ENCODE measurements at places on chromosomes 13 and 19.

DNA sequence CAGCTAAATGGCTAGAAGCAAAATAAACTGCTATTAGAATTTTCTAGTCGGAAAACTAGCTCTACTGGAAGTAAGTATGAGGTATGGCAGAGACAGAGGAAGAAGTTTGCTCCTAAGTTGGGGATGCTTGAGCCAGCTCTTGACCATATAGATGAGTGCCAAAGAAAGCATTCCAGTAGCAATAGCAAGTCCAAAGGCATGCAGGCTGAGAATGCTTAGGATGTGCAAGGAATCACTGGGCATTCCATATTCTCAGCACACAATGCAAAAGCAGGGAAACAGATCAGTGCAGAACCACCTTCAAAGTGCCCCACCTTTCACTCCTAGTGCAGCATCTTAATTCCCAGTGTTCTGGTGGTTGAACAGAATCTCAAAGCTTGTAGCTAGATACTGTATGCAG is 32.9 kb downstream of the SERTM1 start:
- DNase-seq: no peak

DNA sequence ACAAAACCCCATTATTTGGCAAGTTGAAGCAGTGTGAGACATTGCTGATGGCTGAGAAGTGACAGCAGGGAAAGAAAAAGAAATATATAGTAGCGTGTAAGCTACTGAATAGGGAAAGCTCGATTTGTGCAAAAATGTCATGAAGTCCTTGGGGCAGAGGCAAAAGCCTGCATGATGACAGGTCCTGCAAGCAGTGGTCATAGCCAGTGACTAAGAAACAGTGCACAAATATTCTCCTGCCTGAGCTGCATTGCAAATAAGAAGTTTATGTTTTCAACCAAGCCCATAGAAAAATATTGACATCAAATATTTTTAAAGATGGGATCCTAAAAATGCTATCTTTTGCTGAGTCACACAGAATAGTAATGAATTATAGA is 270.0 kb downstream of the SLITRK6 start:
- no peak for DNase-seq

GRCh38 chr19:4991996-4992698 is 23.2 kb downstream of the KDM4B start:
- no peak for DNase-seq

DNA sequence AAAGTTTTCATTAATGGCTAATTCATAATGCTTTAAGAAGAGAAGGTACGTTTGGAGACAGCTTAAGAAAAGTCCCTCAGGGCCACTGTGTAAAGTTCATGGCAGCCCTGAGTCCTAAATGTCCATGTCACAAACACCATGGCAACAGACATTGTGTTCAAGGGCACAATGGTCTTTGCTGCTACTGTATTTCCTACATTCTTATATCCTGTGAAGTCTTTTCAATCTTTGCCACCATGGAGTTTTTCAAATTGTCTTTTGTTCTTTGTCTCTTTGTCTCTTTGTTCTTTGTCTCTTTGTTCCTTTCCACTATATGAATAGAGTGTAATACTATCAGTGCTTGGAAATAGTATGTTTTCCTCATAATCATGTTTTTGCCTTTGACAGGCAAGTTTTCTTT is 178.8 kb downstream of the VWA8 start:
- DNase-seq: no peak

- DNase-seq: peak; percentile 95
Measured at GRCh38 chr13:27171827-27172494, 350 bp upstream of the USP12 start.

DNA sequence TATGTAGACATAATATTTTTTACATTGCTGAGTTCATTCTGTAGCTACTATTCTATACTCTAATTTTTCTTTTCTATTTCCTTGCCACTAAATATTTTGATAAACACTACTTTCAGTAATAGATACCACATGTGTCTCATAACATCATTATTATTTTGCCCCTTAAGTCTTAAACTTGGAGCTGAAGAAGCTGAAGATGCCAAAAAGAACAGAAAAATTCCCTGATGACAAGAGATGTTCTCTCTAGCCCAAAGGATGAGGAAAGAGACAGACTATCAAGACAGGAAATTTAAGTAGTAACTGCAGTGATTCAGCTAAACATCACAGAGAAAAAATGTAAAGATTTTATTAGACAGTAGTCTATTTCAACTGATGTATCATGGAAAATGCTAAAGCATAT is 322.0 kb upstream of the KLHL1 start:
- DNase-seq: no peak

DNA sequence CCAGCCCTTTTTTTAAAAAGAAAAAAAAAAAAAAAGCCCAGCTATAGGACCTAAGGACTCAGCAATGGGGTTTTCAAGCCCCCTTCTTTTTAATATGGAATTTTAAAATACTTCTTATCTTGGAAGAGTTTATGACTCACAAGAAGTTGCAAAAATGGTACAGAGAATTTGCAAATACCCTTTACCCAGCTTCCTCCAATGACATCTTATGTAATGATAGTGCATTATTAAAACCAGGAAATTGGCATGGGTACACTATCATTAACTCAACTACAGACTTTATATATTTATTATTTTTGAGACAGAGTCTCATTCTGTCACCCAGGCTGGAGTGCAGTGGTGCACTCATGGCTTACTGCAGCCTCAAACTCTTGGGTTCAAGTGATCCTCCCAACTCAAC is 16.1 kb downstream of the TMEM38A start:
- no peak for DNase-seq

DNA sequence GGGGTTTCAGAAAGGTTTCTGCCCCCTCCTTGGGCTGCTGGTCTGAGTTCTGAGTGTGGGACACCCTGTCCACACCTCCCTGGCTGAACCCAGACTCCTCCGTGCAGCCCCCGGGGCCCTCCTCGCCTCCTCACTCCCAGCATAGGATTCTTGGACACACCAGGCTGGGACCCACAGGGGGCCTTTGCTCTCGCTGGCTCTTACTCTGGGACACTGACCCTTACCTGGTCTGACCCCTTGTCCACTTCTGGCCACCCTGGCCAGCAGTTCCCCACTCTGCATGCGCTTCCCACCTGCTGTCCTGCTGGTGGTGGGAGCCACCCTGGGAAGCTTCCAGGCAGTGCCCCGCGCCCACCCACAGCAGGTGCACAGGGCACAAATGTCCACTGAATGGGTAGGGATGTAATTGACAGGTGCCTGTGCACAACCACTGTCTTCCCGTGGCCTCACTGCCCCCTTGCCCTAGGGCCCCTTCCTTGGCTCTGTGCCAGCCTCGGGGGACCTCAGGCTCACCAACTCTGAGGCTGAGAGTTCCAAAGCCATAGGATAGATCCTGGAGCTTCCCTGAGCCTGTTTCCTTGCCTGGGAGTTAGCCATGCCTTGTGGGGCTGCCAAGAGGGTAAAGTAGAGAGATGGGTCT is 7.0 kb upstream of the SLC25A42 start:
- DNase-seq: no peak

DNA sequence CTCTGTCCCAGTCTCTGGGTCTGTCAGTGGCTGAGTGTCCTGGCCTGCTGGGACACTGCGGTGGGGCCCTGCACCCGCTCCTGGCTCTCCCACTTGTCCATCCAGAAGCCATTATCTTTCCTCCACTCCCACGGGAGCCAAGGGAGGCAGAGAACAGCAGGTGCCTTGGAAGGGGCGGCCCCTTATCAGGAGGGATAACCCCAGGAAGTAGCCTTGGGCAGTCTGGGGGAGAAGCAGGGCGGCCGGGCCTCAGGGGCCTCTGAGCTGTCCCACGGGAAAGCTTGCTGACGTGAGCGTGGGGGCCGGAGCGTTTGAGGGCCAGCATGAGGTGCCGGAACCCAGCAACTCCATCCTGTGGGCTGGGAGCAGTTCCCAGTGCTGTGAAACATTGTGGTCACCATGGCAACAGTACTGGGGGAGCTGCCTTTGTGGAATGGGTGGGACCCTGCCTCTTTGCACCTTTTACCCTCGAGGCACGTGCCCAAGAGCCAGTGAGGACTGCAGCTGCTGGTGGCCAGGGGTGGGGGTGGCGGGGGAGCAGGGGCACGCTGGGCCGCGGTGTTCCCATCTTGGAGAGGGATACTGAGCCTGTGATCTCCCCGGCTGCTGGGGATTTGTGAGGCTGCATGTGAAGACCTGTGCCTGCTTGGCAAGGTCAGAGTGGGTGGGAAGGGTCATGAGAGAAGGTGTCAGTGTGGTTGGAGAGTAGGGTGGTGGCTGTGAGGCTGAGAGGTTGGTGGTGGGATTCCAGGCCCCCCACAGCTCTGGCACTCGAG is 20.9 kb downstream of the KLHL26 start:
- DNase-seq: peak; percentile 65

DNA sequence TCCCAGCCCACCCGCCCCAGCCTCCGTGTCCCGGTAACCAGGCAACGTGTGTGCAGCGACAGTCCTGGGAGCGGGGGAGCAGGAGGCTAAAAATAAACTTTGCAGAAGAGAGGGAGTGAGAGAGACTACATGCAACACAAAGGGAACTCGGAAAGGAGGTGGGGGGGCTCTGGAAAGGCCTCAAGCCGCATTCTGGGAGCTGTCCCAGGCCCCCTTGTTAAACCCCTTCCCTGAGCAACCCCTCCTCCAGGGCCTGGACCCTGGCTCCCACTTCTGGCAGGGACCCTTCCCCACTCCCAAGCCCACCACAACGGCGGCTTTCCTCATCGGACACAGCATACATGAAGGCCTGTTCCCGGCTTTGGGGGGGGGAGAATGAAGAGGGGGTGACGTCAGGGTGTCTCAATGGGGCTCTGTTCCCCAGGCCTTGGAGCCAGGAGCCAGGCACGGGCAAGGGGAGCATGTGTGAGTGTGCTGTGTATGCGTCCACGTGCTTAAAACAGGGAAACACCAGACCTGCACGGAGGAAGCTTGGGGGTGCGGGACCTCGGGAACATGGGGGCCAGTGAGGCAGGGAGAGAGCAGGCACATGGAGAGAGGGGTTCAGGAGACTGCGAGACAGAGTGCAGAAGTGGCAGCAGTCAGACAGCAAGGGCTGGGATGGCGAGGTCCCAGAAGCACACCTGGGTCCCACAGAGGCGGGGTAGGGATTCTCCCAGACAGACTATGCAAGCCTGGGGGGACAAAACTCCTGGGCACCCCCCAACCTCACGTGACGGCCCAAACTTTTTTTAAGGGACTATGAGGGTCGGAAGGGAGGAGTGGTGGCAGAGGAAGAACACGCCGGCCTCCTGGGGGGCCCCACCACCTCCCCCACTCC is 2.3 kb downstream of the ERF start:
- DNase-seq: no peak

DNA sequence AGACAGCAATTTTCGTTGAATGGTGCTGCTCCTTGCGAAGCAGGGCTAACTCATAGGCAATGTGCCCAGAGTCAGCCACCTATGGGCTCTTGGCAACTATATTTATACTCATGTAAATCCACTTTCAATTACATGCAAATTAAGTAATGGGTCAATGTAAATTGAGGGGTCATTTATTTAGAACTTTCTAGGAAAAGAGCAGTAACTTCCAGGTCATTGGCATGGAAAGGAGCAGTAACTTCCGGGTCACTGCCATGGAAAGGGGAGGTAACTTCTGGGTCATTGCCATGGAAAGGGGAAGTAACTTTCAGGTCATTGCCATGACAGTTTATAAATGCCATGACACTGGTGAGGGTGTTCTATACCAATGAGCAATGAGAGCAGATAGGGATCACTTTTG is 11.6 kb downstream of the KLK4 start:
- DNase-seq: no peak
